ENCODE measurements at places on chromosomes 12 and 14.

DNA sequence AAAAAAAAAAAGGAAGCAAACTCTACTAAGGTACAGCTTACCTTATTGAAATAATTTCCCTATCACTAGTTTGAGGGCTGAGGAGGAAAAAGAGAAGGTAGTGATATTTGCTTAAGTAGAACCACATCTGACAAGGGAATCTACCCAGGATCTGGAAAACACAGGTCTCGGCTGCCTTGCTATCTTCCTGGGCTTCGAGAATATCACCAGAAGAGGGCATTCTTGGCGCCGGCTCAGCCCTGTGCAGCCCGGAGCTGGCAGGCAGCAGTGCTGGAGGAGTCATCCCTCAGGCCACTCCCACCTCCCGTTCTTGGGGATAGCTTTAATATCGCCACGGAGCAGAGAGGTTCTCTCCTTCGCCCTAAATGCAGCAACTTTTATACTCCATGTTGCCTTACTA lies 1181.2 kb downstream of the VRK1 start:
- DNase-seq = no peak

- DNase-seq = no peak
These were observed 48.3 kb downstream of the LMNTD1 start for GRCh38 chr12:25504744-25505143.

- DNase-seq = peak; percentile 19
These were observed 31.1 kb upstream of the DUSP6 start for GRCh38 chr12:89383235-89384049.

GRCh38 chr14:52553671-52554575 lies 1.3 kb downstream of the GPR137C start:
- DNase-seq = peak; percentile 86

- no peak for DNase-seq
These were observed 561.3 kb downstream of the C12orf50 start for GRCh38 chr12:87467936-87468335.

GRCh38 chr14:94882401-94882800 lies 112.5 kb upstream of the GSC start:
- no peak for DNase-seq

GRCh38 chr14:23181946-23182345 lies 1.5 kb downstream of the SLC7A8 start:
- no peak for DNase-seq

DNA sequence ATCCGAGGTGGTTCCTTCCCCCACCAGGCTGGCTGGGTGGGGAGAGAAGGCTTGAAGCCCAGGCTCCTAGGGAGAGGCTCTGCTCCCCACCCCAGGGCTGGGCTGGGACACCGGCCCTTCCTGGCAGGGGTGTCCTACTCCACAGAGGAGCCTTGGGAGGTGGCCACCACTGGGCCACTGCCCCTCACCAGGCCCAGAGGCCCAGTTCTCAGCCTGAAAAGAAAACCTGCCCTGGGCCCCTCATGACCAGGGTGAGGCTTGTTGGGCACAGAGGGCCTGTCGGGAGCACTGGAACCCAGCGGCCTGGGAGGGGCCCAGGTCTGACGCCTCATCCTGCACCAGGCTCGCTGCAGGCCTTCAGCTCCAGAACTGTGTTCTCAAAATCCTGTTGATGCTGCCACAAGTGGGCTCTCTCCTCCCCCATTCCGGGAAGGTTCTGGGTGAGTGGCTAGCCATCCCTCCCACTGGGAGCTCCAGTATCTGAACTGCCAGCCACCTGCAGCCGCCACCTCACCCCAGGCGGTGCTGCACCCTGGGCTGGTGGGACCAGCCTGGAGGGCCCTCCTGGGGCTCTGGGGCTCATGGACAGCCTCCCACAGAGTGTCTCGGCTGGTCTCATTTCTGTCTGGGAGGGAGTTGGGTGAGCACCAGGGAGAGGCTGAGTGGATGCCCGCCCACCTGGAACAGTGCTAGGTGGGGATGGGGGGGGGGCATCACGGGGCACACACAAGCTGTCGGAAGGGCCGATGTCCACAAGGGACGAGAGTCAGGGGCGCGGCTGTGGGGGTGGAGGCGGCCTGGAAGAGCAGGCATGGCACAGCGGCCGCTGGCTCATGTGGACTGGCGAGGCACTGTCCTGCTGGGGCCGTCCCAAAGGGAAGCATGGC lies 11.8 kb downstream of the BAG5 start:
- no peak for DNase-seq

GRCh38 chr14:79730953-79731352 lies 480.4 kb downstream of the DIO2 start:
- peak; percentile 12 for DNase-seq

DNA sequence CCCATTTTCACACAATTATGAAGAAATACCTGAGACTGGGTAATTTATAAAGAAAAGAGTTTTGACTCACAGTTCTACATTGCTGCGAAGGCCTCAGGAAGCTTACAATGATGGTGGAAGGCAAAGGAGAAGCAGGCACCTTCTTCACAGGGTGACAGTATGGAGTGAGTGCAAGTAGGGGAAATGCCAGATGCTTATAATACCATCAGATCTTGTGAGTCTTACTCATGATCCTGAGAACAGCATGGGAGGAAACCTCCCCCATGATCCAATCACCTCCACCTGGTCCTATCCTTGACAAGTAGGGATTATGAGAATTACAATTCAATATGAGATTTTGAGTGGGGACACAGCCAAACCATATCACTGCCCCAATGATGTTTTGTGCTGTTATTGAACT lies 189.3 kb upstream of the CRY1 start:
- no peak for DNase-seq

GRCh38 chr14:96002498-96002884 lies 36.7 kb upstream of the C14orf132 start:
- no peak for DNase-seq

DNA sequence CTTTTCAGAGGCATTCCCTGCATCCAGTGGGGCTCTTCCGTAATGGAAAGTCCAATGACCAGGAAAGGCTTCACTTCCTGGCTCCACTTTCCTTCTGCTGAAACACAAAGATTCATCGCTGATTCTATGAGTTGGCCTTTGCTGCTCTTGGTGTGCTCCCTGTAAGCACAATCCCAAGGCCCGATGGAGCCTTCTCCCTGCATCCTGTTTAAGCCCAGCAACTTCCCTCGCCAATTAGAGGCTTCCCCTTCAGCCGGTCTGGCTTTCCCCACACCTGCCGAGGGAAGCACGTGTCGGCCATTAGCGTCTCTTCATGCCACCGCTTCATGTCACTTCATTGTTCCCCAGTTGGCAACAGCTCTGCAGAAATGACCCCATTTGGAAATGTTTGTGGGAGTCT lies 693.9 kb downstream of the MED13L start:
- no peak for DNase-seq

- peak; percentile 11 for DNase-seq
These were observed 7.6 kb downstream of the KRAS start for GRCh38 chr12:25242981-25243679.

GRCh38 chr14:93185349-93185720 lies 218 bp downstream of the LYSET start:
- DNase-seq = no peak

DNA sequence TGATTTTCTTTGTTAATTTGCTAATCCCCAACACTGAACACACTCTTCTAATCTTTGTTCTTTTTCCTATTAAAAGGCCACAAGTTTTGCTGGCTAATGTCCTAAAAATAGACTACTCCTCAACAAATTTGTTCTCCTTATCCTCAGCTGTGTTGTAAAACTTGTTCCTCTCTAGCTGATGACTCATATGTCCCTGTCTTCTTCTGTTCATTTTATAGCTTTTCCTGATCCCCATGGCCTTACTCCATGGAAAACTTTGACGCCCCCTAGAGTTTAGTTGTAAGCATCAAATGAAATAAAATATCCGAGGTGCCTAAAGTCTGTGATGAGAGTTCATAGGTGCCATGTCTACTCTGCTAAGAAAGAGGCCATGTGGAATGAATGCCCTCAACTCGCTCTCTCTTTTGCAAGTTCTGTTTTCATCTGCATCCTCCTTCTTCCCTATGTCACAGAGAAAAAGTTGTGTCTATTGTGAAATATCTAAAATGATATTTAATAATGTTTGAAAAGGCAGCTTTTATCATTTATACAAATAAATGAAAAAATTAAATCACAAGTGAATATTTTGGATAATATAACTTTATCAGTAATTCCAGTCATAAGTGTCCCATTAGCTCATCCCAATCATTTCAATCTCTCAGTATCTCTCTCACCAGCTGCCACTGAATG lies 237.9 kb downstream of the IPO8 start:
- peak; percentile 68 for DNase-seq

- peak; percentile 52 for DNase-seq
These were observed 687 bp downstream of the RAB35 start for GRCh38 chr12:120115692-120116440.

- DNase-seq = no peak
These were observed 339.8 kb downstream of the EMP1 start for GRCh38 chr12:13536219-13536910.

- peak; percentile 5 for DNase-seq
These were observed 106.0 kb upstream of the TMTC1 start for GRCh38 chr12:29889737-29890136.

DNA sequence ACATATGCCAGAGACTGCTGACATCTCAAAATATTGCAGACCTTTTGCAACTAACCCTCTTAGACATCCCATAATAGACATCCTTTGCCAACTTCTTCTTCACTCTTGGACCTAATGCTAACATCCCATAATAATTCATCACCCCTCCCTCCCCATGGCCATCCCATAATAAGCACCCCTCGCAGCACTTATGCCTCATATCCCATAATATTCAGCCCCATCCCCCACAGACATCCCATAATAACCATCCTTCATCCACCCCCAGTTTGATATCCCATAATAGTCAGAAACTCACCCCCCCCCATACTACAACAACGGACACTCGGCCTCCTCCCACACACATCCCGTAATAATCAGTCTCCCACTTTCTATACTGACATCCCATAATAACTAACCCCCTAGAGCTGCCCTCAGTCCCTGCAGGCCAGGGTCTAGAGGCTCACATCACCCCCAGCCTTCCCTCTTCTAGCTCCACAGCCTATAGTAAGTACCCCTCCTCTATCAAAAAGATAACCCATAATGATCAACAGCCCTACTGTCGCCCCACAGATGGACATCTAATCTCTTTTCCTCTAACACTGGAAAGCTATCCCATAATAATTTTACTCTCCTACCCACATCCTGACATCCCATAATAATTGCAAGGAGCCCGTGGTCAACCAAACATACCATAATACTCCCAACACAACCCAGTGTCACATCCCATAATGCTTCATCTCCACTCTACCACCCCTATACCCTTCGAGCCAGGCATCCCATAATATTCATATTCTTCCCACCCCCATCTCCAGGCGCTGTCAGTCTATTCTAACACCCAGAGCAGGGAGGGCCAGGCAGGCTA lies 792 bp upstream of the CHD4 start:
- peak; percentile 65 for DNase-seq

DNA sequence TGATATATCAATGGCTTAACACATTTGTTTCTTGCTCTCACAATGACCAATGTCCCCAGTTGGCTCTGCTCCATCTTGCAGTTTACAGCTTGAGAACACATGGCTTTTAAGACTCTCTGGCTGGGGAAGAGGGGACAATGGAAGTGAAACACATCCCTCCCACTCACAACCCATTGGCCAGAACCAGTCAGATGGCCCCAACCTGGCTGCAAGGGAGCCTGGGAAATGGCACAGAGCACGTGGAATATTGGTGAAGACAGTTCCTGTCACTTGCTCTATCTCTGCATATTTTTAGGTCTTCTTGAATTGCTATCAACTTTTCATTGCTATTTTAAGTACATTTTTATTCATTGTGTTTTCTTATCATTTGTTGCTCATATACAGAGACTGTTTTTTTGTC lies 345.4 kb downstream of the MED13L start:
- DNase-seq = no peak

GRCh38 chr14:27387463-27387862 lies 789.6 kb upstream of the NOVA1 start:
- no peak for DNase-seq

DNA sequence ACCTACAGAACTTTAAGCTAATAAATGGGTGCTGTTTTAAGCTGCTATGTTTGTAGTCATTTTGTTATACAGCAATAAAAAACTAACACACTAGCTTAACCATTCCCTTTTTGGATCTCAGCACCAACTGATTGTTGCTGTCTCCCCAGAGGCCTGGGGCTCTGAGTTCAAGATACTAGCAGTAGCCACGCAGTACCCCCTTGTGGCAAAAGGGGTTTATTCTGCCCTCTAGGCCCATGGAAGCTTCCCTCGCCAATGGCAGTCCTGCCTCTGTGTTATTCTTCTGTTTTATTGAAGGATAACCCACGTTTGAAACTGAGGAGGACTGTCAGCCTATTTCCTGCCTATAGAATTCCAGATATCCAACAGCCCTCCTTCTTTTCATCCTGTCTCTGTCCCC lies 455.3 kb upstream of the ATP2B1 start:
- peak; percentile 3 for DNase-seq

GRCh38 chr12:112682586-112682985 lies 109.0 kb upstream of the RPH3A start:
- DNase-seq = no peak

DNA sequence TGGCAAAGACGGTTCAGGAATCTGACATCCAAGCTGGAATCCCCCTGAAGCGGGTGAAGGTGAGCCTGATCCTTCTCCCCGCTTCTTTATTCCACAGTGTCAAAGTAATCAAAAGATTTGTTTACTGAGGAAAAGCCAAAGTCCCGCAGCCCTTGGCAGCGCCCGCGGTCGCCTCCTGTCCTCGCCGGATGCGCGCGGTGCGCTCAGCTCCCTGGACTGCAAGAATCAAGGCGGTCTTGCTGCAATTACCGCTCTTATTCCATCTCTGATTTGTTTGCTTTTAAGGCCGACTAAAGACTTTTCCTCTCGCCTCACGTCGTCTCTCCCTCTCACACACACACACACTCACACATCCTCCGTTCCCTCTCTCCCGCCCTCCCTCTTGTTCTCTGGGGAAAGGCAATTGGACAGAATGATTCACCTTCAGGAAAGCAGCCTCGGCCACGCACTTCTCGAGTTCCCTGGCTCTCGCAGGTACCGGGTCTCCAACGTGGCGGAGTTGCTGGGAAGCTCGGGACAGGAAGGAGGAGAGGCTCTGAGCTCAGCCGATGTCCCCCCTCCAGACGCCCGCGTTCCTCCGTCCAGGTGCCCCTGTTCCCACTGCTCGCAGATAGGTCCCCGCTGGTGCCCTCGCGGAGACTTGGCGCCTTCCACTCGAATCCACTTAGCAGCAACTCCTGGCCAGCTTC lies 68.6 kb upstream of the USP15 start:
- DNase-seq = peak; percentile 26

GRCh38 chr14:75204116-75204515 lies 27.7 kb upstream of the TMED10 start:
- no peak for DNase-seq

DNA sequence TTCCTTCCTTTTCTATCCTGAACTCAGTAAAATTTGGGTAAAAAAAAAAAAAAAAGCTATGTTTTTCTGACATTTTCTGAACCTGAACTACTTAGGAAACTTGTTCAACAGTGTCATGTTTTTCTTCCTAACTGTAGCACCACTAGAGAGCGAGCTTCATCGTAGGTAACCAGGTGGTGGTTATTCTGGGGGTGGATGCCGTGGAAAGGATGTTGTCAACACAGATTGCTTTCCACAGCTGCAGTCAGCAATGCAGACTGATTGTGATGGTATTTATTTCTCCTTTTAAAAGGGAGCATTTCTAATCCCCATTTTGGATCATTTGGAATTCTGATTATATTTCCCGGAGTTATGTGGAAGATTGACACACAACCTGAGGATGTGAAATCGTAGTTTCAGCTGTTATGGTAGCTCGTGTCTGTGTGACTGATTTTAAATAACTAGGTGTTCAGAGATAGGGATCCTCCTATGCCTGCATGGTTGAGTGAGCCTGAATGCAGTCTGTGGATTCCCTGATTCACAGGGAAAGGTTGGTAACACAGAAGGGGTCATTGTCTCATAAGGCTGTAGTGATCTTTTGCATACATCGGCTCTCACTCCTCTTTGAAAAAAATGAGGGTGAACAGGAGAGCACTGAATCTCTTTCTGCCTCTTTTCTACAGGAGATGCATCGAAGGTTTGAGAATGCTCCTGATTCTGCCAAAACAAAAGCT lies 113.2 kb downstream of the ERC1 start:
- DNase-seq = no peak
